ENCODE measurements at places on chromosomes 5 and 9.

GRCh38 chr5:150208187-150209098, 18.6 kb downstream of the SLC6A7 start:
- DNase-seq, result no peak

DNA sequence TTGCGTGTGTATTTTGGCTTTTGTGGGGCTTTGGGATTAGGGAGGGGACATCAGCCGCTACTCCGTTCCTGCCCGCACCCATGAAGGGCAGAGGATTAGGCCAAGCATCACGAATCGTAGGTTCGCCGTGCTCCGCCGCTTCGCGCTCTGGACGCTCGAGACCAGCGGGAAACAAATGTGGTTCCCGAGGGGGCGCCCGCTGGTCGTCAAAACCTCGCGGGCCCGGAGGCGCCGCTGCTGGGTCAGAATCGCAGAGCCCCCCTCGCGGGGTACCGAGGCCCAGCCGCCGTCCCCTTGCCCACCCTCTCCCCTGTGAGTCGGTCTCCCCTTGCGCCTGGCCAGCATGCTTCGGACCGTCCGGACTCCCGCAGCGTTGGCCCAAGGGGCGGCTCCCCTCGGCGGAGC, 2.3 kb upstream of the PAX5 start:
- DNase-seq, result no peak

- DNase-seq, result peak; percentile 74
Observed at GRCh38 chr5:149680810-149681221, 49.3 kb upstream of the PPARGC1B start.

- DNase-seq, result no peak
Observed at GRCh38 chr5:3393920-3394597, 201.6 kb upstream of the IRX1 start.

GRCh38 chr5:65066387-65067146, 297.8 kb downstream of the CWC27 start:
- no peak for DNase-seq

DNA sequence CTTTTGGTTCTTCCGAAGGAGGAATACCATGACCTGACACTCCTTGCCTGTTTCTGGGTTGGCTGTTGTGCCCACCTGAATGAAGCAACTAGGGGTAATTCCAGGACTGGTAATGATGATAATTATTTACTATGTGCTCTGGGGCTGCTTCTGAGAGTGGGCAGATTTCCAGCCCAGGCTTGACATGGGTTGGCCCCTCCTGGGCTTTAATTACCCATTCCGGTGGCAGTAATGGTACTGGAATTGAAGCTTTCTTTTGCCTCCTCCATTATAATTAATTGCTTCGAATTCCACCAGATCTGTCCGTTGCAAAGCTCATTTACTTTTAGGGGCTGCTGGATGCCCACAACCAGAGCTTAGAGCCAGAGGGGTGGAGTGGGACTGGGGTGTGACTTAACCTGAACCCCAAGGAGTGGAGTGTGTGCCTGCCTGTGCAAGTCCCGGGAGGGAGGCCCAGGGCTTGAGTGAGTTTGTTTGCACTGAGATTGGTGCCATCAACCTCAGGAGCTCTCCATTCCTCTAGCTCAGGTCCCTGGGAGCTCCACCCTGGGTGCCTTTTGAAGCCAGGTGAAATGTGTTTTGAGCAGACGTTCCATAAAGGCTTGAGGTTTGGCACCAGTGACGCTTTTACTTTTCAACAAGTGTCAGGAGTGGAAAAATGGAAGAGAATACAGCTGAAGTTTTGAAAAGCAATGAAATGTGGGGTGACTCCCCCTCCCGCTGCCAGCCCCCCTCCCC, 214.6 kb downstream of the PDZD2 start:
- no peak for DNase-seq

All from CD4-positive, alpha-beta T cell treated with Interleukin-15 for 1 hour (primary cell).